ENCODE measurements at places on chromosomes 5 and 9.

DNA sequence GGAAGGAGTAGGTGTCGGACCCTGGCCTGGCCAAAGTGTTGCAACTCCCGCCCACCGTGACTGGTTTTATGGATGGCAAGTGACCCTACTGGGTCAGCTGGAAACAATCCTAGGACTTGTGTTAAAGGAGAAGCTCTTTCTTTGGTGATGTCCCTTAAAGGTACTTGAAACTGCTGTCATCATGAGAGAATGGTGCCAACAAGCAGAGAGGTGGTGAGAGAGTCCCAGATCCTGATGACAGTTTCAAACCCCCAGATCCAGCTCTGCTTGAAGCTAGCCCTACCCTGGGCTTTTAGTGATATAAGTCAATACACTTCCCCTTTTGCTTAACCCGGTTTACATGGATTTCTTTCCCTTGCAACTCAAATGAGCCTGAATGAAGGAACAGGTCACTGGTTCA, 72.5 kb upstream of the UBTD2 start:
- DNase-seq: no peak

DNA sequence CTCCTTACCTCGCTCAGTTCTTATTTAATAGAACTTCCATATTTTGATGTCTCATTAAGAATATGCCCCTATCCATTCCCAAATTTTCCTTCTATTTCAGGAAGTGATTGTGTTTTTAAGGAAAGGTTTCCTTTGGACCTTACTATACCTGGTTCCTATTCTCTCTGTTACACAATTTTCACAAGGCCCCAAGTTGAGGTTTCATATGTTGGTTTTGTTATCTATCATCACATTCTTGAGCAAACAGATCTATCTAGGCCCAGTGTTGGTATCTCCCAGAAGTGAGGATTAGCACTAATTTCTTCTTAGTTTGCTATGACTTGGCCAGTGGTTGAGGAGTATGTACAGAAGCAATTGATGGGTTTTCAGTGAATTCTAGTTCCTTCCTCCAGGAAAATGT, 41.5 kb downstream of the ALG2 start:
- no peak for DNase-seq

DNA sequence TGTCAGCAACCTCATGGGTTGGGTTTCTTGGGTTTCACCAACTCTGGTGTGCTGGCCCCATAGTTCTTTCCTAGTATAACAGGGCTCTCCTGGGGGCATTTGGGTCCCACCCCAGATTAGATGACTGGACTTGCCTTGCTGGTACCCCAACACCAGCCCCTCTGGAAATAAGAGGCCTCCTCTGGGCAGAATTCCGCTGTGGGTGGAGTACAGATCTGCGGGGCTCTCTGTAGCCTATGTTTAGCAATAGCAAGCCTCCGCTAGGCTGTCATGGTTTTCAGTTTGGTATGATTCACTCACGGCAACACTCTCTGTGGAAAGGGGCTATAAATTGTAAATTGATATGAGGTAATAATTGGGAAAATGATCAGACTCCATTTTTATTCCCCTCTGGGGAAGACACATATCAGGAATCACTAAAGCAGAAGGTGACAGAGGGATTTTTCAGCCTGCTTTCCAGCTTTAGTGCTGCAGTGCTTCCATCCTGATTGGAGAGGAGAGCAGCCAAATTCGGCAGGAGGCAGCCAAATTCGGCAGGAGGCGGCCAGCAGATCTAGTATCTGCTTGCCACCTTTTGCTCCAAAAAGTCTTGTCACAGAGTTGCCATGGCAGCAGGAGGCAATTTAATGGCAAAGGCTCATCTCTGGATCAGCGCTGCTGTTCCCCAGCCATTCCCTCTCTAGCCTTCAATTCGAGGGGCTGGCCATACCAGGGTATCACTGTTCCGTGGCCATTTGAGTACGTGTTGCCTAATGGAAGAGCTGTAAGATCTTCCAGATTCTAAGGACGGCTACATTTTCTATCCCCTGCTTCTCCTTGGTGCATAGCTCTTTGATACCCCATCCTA, 84.6 kb downstream of the SLC44A1 start:
- DNase-seq: no peak

DNA sequence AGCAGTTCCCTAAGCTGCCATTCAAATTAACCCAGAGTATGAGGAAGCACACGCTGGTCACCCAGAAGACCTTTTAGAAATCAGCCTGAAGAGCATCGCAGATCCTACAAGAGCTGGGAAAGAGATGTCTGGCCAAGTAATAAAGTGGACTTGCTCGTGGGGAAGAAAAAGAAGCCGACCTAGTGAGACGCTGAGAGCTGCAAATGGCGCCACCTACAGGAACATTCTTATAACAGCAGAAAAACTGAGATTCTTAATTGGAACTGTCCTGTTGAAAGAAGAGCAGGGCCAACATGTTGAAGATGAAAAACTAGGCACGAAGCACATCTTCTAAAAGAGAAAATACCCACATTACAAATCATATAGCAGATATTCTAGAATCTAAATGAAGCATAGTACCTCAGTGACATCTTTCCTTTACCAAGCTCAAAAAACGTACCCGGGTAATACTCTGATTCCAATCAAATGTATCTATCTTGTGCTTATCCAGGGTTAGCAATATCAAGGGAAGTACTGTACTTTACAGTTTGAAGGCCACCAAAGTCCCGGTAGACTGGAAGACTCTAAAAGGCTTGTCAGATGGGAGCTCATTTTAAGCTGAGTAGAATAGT, 3.9 kb upstream of the GNAQ start:
- DNase-seq: peak; percentile 30

DNA sequence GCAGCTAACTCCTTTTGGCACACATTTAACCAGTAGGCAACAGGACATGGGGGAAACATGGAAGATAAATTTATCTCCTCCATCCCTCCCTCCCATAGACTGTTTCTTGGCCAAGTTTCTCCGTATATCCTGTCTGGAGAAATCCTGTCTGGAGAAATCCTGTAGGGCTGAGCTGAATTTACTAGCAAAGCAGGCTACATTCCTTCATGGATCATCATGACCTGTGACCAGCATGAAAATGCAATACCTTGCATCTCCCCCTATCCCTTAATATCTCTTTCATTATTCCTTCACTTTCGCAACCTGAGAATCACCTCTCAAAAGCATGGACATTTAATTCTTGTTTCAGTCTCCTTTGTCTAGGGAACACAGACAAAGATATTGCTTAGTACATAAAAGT, 379.1 kb downstream of the PSAT1 start:
- DNase-seq: no peak

GRCh38 chr5:126370796-126371718, 52.2 kb upstream of the GRAMD2B start:
- DNase-seq: no peak

DNA sequence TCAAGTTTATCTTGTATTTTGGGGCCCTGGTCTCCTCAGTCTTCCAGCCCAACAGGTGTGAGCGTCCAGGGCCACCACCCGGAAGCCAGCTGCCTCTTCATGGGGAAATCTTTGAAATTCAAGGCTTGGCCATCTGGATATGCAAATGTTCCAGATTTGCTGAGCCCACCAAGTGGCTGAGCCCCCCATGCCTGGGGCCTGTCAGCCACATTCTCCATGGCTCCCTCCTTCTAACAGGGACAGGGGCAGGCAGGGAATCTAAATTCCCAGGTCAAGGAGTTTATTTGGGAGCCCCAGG, 14.2 kb upstream of the CXXC5 start:
- DNase-seq: no peak

GRCh38 chr9:134345737-134346136, 19.5 kb downstream of the RXRA start:
- no peak for DNase-seq
